CD4-positive, alpha-beta T cell (primary cell): ENCODE measurements at places on chromosomes 6 and 20. TPM values are rescaled to one million over a fixed set of nuclear protein-coding genes. Genes with fewer than 3 reads are reported as not detected.

MOG gene
- total RNA-seq: not detected

GRCh38 chr20:10654630-10655029 is 19.2 kb downstream of the JAG1 start:
- no peak for DNase-seq

GRCh38 chr20:60837173-60837770 is 414.8 kb upstream of the CDH4 start:
- no peak for DNase-seq

DNA sequence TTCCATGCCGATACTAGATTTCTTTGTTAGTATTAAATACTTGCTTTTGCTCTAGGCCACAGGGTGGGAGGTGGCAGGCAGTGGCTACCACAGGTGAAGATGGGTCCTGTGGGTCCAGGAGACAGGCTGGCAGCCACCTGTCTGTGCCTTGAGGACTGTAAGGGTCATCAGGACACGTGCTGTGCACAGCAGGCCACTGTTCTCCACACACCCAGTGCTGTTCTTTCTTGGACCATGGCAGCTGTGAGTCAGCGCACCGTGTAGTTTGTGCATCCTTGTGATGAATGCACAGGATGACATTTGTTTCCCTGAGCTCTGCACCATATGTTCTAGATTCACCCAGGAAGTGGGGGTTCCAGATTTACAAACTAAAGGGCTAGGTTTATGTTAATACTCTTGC is 317.0 kb downstream of the ZFAND3 start:
- DNase-seq: no peak

DNA sequence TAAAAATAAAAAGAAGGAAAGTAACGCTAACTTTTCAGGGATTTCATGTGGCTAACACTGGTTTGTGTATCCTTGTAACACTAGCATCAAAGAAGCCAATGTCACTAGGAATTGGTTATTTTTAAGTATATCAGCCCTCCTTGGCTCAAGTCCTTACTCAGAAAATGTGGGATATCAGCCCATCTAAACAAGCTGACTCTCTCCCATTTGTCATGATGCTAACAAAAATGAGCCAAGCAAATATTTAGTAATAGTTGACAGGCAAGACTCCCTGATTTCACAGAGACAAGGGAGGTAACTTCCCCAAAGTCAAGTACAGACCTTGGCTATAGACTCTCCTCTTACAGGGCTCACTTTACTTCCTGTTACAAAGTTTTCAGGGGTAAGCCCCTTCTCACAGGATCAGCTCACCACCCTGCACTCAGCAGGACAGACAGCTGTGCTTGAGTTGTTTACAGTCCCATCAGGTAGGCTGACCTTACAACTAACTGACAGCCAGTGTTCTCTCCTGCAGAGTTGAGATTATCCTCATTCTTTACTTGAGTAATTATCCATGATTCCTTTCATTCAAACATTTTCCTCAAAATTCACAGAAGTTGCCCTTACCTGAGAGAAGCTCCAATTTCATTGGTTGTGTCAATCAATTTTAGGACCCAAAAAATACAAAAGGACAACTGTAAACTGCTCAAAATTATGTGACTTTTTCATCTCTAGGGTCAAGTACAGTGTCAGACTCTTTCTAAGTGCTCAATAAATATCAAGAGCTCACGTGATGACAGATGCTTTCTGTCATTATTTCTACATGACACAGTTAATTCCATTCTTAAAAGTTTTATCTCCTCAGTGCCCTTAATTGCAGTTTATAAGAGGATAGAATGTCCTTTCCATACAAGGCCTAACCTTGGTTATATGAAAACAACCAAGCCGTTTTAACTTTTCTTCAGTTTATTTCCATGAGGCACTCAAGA is 38.1 kb upstream of the BMP5 start:
- DNase-seq: no peak

GRCh38 chr6:53530346-53530745 is 14.6 kb downstream of the GCLC start:
- no peak for DNase-seq
